NCI-H1436 treated with DMSO at 0.1 percent for 48 hours (cell line): ENCODE measurements at places on chromosomes 7 and 10.

DNA sequence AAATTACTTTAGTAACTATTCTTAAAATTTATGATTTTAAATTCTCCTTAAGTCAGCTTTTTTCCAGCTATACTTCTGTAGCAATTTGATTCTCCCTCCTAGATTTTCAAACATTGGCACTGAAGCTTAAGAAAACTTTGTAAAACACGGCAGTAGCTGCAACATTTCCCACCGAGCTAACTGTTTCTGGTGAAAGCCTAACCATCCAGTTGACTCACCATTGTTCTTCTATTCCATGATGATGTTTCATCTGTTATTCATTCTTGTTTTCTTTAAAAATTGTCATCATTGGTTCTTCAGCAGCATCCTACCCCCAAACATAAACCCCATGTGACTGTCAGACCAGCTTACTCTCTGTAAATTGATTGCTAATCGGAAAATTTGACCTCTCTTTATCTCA, 312.3 kb downstream of the DGKB start:
- no peak for DNase-seq

- DNase-seq = no peak
Observed at GRCh38 chr10:96721207-96721572, 876 bp upstream of the PIK3AP1 start.

DNA sequence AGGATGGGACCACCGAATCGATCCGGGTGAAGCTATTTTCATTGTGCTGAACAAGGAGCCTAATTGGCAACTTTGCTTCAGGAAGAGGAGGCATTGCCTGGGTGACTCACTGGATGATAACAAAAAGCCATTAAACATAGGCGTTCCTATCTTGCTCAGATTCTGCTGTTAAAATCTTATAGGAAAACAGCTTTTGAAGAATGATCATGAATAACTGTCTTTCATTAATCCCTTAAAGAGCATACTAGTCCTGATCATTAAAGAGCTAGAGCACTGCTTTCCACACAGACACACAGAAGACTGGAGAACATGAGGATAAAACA, 174.2 kb upstream of the IMMP2L start:
- DNase-seq = no peak

GRCh38 chr10:114697061-114697598, 39.1 kb upstream of the ABLIM1 start:
- DNase-seq = no peak
